ENCODE measurements at places on chromosomes 7 and 10. TPM values are rescaled to one million over a fixed set of nuclear protein-coding genes. Genes with fewer than 3 reads are reported as not detected.
A peak's percentile ranks its signal among the peaks of the same experiment; 100 is the strongest.

GRCh38 chr10:105266966-105267539, 626.0 kb downstream of the SORCS3 start:
- H3K27me3 ChIP-seq: no peaks in the 10 kb centered on the region
- no peaks in the 10 kb centered on the region for H3K4me1 ChIP-seq
- DNase-seq: no peak
- H3K27ac ChIP-seq: no peak overlapping the region
- no peak overlapping the region for H3K4me3 ChIP-seq
- H3K36me3 ChIP-seq: no peaks in the 10 kb centered on the region

DNA sequence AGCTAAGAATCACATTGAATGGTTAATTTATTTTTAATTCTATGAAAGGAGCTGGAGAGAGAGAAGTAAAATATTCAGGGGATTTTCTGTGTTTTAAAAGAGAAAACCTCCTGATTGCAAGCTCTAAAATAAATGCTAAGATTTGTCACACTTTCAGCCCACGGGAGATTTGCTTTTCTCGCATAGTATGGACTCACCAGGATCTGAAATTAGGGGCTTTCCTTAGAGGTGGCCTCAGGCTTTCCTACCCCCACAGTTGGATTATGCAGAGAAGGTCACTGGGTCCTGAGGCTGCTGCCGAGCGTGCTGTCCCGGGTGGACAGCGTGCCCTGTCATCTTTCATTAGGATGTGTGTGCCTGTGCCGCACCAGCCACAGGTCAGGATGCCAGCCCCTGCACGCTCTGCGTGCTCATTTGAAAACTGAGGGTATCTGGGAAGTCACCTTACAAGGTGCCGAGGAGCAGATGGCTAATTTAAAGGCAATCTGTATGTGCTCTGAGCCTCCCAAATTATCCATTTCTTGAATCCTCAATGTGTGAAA, 258.8 kb downstream of the CELF2 start:
- H3K27ac ChIP-seq: no peak overlapping the region
- H3K4me3 ChIP-seq: no peak overlapping the region
- peaks cover 42% of the 10 kb centered on the region for H3K36me3 ChIP-seq
- no peak for DNase-seq

- no peak overlapping the region for H3K27ac ChIP-seq
- H3K4me3 ChIP-seq: no peak overlapping the region
- no peaks in the 10 kb centered on the region for H3K4me1 ChIP-seq
- H3K36me3 ChIP-seq: no peaks in the 10 kb centered on the region
- no peak for DNase-seq
Observed at GRCh38 chr7:51647486-51647885, 330.9 kb upstream of the COBL start.

DNA sequence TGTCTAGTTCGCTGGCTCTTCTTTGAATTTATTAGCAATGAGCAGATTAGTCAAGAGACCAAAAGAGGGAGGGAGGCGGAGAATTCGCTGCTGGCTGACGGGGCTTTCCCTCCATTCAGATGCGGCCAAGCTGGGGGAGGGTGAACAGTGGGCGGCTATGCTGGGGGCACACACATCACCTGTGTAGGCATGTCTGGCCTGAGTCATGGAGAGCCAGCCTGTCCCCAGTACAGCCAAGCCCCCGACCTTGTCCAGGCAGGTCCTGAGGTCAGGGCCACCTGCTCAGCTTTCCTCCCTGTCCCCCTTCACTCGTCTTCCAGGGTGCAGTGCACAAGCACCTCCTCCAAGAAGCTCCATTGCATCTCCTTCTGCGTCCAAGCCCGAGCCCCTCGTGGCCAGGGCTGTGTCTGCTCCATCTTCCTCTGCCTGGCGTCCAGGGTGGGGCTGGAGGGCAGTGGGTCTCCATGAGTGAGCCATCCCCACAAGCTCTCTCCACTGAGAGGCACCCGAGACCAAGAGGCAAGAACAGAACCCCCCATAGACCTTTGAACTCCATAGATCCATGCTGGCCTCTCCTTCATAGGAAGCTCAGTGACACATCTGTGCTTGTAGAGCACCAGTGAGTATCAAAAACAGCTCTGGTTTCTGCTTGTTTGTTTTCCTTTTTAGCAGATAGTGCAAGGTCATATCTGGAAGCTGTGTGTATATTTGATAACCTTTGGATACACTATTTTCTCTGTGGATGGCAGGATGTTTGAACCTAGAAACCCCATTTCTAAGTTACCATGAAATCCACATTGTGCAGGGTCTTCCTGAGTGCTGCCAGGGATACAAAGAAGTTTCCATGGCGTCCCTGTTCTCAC, 1.9 kb upstream of the DEPP1 start:
- H3K27ac ChIP-seq: peak overlapping the region; percentile 56
- peaks cover 20% of the 10 kb centered on the region for H3K36me3 ChIP-seq
- H3K27me3 ChIP-seq: no peaks in the 10 kb centered on the region
- no peak for DNase-seq
- no peak overlapping the region for H3K4me3 ChIP-seq
- H3K4me1 ChIP-seq: no peaks in the 10 kb centered on the region

- no peaks in the 10 kb centered on the region for H3K4me1 ChIP-seq
- no peaks in the 10 kb centered on the region for H3K27me3 ChIP-seq
- H3K36me3 ChIP-seq: no peaks in the 10 kb centered on the region
- H3K27ac ChIP-seq: no peak overlapping the region
Observed at GRCh38 chr7:159019111-159019510, 125.6 kb downstream of the VIPR2 start.

DNA sequence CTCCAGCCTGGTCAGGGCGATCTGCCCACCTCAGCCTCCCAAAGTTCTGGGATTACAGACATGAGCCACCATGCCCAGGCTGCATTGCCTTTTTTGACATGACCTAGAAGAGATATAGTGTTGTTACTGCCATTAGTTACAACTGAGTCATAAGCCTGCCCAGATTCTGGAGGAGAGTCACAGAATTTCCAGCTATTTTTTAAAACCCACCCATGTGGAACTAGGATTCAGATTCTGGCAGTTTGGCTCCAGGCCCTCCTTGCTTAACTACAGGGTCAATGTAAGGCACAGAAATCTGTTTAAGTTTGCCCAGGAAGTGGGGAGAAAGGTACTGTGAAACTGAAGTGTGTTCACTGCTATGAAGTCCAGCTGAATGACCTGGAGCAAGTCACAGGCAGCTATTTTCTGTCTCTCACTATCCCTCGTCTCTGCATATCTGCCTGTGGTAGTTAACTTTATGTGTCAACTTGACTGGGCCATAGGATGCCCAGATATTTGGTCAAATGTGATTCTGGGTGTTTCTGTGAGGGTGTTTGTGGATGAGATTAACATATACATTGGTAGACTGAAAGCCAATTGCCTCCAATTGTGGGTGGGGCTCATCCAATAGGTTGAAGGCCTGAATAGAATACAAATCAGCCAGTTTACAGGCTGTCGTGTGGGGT, 8.4 kb upstream of the MARVELD1 start:
- H3K27me3 ChIP-seq: no peaks in the 10 kb centered on the region
- no peak overlapping the region for H3K4me3 ChIP-seq
- no peaks in the 10 kb centered on the region for H3K36me3 ChIP-seq
- no peak overlapping the region for H3K27ac ChIP-seq

- no peaks in the 10 kb centered on the region for H3K27me3 ChIP-seq
- H3K4me1 ChIP-seq: peaks cover 37% of the 10 kb centered on the region
- DNase-seq: no peak
- no peaks in the 10 kb centered on the region for H3K36me3 ChIP-seq
Observed at GRCh38 chr7:55092186-55092974, 73.6 kb downstream of the EGFR start.

- H3K4me1 ChIP-seq: no peaks in the 10 kb centered on the region
- no peaks in the 10 kb centered on the region for H3K27me3 ChIP-seq
- no peak overlapping the region for H3K4me3 ChIP-seq
- DNase-seq: no peak
- H3K36me3 ChIP-seq: no peaks in the 10 kb centered on the region
Observed at GRCh38 chr10:60073781-60074656, 167.7 kb upstream of the CCDC6 start.

DNA sequence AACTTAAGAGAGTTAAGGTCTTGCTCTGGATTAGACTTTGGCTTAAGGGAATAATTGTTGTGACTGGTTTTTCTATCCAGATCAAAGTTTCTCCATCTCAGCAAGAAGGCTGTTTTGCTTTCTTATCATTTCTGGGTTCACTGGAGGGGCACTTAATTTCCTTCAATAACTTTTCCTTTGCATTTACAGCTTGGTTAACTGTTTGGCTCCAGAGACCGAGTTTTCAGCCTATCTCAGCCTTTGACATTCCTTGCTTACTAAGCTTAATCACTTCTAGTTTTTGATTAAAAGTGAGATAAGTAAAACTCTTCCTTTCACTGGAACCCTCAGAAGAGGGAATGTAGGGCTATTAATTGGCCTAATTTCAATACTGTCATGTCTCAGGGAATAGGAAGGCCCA, 76.4 kb downstream of the LARP4B start:
- DNase-seq: no peak
- no peaks in the 10 kb centered on the region for H3K36me3 ChIP-seq
- H3K27ac ChIP-seq: no peak overlapping the region
- H3K4me3 ChIP-seq: no peak overlapping the region

GRCh38 chr7:111873326-111873646, 311.0 kb upstream of the IMMP2L start:
- no peaks in the 10 kb centered on the region for H3K36me3 ChIP-seq
- no peak for DNase-seq
- H3K27ac ChIP-seq: no peak overlapping the region

- H3K4me3 ChIP-seq: no peak overlapping the region
- DNase-seq: no peak
Observed at GRCh38 chr10:100364735-100365391, 17.8 kb downstream of the SCD start.

DNA sequence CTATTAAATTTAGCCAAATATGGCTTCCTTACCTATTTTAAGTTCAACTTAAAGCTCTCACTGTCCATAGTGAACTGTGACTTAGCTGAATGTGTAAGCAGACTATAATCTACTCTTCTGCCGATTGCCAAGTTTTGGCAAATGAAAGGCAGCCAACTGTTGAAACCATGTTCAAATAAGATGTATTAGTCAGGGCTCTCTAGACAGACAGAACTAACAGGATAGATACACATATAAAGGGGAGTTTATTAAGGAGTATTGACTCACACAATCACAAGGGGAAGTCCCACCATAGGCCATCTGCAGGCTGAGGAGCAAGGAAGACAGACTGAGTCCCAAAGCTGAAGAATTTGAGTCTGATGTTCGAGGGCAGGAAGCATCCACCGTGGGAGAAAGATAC, 837.7 kb upstream of the AUTS2 start:
- no peak for DNase-seq
- no peak overlapping the region for H3K4me3 ChIP-seq
- H3K4me1 ChIP-seq: no peaks in the 10 kb centered on the region
- no peak overlapping the region for H3K27ac ChIP-seq
- no peaks in the 10 kb centered on the region for H3K36me3 ChIP-seq
- no peaks in the 10 kb centered on the region for H3K27me3 ChIP-seq

- no peaks in the 10 kb centered on the region for H3K27me3 ChIP-seq
- DNase-seq: peak; percentile 47
- H3K36me3 ChIP-seq: no peaks in the 10 kb centered on the region
- peak overlapping the region; percentile 53 for H3K27ac ChIP-seq
- H3K4me1 ChIP-seq: no peaks in the 10 kb centered on the region
- no peak overlapping the region for H3K4me3 ChIP-seq
Observed at GRCh38 chr10:132520177-132520811, 17.3 kb upstream of the INPP5A start.

- H3K36me3 ChIP-seq: no peaks in the 10 kb centered on the region
- no peak for DNase-seq
- H3K4me1 ChIP-seq: peaks cover 18% of the 10 kb centered on the region
- H3K27me3 ChIP-seq: no peaks in the 10 kb centered on the region
- peak overlapping the region; percentile 19 for H3K27ac ChIP-seq
- no peak overlapping the region for H3K4me3 ChIP-seq
Observed at GRCh38 chr7:148447221-148447849, 143.2 kb upstream of the C7orf33 start.

GRCh38 chr7:6262221-6262620, 10.2 kb downstream of the CYTH3 start:
- DNase-seq: no peak
- no peak overlapping the region for H3K27ac ChIP-seq

- H3K4me3 ChIP-seq: no peak overlapping the region
- no peaks in the 10 kb centered on the region for H3K27me3 ChIP-seq
- no peaks in the 10 kb centered on the region for H3K4me1 ChIP-seq
- H3K36me3 ChIP-seq: no peaks in the 10 kb centered on the region
- no peak overlapping the region for H3K27ac ChIP-seq
- no peak for DNase-seq
Observed at GRCh38 chr7:44724276-44724675, 24.4 kb upstream of the ZMIZ2 start.

DNA sequence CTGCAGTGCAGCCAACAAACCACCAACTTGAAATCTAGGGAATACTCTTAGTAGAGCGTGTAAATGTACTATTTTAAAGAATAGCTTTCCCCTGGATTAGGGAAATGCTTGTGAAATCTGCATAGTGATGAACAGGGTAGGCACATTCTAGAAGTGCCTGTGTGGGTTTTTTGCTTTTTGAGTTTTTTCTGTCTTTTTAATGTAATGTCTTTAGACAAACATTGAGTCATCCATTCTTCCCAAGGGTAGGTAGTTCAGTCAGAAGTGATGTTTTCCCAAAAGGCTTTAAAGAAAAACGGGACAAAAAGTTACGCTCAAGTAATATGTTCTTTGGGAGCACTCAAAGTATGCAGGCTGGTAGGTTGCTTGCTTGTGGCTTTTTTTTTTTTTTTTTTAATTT, 130.0 kb downstream of the AUTS2 start:
- H3K27me3 ChIP-seq: no peaks in the 10 kb centered on the region
- DNase-seq: no peak
- H3K4me1 ChIP-seq: no peaks in the 10 kb centered on the region
- H3K27ac ChIP-seq: no peak overlapping the region
- no peak overlapping the region for H3K4me3 ChIP-seq

GRCh38 chr7:129454249-129454551, 20.0 kb downstream of the STRIP2 start:
- H3K27ac ChIP-seq: no peak overlapping the region
- no peak overlapping the region for H3K4me3 ChIP-seq
- H3K27me3 ChIP-seq: no peaks in the 10 kb centered on the region
- H3K36me3 ChIP-seq: no peaks in the 10 kb centered on the region

The NFE2L3 gene
- total RNA-seq: 5.3 TPM

The CDNF gene
- total RNA-seq: not detected

The SOSTDC1 gene
- 5.8 TPM for total RNA-seq

The SCIN gene
- 219 TPM for total RNA-seq

The CAV2 gene
- 12.8 TPM for total RNA-seq

The AS3MT gene
- 5.8 TPM for total RNA-seq

The PRSS37 gene
- total RNA-seq: not detected

The CASP2 gene
- 40.4 TPM for total RNA-seq

The GSAP gene
- total RNA-seq: 6.8 TPM

The PDK4 gene
- 664 TPM for total RNA-seq

The LBX1 gene
- total RNA-seq: not detected
